ENCODE measurements at places on chromosomes 16 and 17.

- DNase-seq = no peak
These were observed at the start of gene SYCE1L for GRCh38 chr16:77199211-77199610. TSS of gene SYCE1L (plus strand) at chr16:77199408. CDS start at chr16:77199452, 44 bp downstream.

GRCh38 chr16:87140211-87141200, 176.7 kb downstream of the C16orf95 start:
- no peak for DNase-seq

DNA sequence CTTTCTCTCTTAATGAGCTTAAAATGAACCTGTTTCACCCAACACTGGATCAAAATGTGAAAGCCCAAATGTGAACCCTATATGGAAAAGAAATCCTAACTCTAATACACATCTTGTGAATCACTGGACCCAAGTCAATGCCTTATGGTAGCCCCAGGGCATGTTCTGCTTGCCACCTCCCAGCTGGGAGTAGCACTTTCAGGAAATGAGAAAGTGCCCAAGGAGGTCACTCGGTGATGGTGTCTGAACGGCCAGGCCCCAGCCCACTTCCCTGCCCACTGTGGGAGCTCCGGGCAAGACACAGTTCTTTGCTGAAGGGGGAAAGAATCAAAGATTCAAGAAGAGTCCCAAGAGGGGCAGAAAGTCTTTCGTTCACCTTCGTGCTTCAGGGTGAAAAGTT, 46.1 kb downstream of the GTF3C1 start:
- no peak for DNase-seq

GRCh38 chr16:12020009-12020408, 43.5 kb downstream of the SNX29 start:
- DNase-seq = no peak

GRCh38 chr16:66462912-66463311, 35.8 kb downstream of the BEAN1 start:
- DNase-seq = no peak

DNA sequence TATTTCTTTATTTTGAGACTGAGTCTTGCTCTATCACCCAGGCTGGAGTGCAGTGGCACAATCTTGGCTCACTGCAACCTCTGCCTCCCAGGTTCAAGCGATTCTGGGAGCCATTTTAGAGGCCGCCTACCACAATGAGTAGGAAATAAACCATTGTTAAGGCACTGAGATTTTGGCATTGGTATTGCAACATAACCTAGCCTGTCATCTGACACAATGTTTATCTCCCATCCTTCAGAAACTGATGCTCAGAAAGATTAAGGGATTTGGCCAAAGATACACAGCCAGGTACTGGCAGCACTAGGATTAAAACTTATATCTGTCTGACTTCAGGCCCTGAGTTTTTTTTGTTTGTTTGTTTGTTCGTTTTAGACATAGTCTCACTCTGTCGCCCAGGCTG, 8.0 kb upstream of the COPS3 start:
- no peak for DNase-seq

DNA sequence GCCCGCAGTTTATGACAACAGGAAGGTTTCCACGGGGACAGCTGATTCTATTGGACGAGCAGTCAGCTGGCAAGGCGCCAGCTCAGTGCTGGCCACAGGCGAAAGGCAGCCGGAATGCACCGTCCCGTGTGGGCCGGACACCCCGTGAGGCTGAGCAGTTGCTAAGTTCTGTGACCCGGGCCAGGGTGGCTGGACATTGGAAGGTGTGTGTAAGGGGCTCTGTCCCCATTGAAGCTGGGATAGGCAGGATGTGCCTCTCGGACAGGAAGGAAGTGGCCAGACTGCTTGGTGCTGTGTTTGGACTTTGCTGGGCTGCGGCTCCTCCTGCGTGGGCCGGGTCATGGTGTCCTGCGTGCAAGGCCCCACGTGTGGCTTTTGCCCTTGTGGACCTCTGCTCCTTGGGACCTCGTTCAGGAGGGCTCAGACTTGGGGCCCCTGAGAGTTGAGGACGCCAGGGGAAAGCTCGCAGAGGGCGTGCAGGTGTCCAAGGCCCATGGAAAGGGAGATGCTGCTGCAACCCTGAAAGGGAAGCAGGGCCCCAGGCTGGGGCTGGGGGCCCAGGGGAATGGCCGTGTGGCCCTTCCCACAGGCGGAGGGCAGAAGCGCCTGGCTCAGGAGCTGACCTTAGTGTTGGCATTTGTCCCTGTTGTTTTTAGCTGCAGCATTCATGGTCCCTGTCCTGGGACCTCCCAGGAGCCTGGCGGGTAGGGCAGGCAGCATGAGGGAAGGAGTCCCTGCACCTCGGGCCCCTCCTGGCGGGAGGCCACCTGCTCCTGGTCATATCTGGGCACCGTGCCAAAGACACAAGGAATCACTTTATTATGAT, 10.0 kb downstream of the BAIAP2 start:
- DNase-seq = peak; percentile 78

DNA sequence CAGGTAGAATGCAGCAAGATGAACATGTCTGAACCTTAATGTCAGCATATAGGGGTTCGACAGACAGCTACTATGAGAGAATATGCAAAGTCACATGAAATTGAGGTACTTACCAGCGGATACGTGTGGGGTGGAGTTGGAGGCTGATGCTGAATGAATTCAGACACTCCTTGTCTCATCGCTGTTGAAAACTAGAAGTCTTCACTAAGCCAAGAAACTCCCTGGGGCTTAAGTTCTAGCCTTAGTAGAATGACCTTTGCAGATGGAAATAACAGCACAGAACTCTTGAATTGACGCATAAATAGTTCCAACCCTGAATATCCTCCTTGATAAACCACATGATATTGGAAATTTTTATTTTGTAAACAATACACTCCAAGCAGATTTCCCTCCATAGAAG, 32.9 kb upstream of the MYOCD start:
- DNase-seq = no peak

GRCh38 chr16:46787909-46788308, 39.8 kb upstream of the MYLK3 start:
- DNase-seq = no peak

GRCh38 chr17:67682196-67682595, 35.5 kb upstream of the NOL11 start:
- DNase-seq = no peak

- DNase-seq = no peak
These were observed 186.1 kb downstream of the RPTOR start for GRCh38 chr17:80730739-80731138.

All from NCI-H146 (cell line).